ENCODE measurements at places on chromosomes 7 and 10.

DNA sequence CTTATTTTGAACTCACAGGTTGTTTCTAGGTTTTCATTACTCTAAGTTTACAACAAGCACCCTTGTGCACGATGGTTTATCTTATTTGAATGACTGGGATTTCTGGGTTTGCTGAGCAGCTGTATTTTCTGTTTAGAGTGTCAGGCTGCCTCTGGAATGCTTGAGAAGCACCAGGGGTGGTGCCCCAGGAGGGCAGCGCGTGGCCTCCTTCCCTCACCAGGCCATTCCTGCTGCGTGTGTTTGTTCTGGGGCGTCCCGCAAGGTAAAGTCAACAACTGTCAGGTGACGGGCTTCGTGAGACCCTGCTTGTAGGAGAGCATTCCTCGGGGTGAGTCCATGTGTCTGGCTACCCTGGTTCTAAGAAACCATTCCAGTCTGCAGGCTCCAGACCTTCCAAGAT lies 54.9 kb downstream of the FAM171A1 start:
- no peak for DNase-seq

- no peak for DNase-seq
Measured at GRCh38 chr7:102080019-102080433, 206.6 kb upstream of the SH2B2 start.

DNA sequence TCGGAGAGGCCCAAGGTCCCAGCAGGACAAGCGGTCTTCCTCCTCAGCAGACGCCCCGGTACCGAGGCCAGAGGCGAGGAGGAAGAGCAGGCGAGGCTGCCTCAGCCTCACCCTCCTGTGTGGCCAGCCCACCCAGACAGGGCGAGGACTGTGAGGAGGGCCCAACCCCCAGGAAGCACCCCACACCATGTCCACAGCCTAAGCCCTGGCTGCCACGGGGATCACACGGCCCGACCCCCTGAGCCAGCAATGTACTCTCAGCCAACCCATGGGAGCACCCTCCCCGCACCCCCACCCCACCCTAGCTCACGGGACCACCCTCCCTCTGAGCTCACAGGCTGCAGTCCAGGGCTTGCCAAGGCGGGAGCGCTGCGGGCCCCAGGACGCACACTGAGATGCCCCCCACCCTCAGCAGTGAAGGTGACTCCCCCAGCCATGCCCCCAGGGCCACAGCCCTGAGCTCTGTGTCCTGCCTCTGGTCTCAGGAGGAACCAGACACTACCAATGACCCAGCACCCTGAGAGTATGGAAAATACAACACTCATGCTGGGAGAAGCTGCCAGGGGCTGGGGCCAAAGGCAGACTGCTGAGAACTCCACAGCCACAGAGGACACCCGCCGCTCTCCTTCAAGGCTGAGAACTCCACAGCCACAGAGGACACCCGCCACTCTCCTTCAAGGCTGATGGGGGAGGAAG lies 93.6 kb downstream of the MAD1L1 start:
- DNase-seq: no peak

DNA sequence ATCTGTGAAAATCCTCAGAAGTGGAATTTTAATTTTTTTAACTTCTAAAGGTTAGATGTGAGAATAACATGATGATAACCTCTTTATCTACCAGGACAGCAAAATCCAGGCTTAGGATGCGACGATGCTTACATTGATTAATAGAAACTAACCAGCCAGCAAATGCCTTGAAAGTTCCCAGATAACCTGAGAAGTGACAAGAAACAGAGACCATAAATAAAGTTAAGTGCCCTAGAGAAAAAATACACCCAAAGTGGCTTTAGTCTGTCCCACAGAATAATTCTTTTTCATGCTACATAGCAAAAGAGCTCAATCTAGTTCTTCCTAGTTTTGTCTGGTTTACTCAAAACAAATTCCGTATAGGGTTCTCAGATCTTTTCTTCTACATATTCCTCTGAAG lies 262.7 kb downstream of the WDR11 start:
- DNase-seq: no peak

GRCh38 chr10:127524908-127525665 lies 24.0 kb upstream of the NPS start:
- no peak for DNase-seq

DNA sequence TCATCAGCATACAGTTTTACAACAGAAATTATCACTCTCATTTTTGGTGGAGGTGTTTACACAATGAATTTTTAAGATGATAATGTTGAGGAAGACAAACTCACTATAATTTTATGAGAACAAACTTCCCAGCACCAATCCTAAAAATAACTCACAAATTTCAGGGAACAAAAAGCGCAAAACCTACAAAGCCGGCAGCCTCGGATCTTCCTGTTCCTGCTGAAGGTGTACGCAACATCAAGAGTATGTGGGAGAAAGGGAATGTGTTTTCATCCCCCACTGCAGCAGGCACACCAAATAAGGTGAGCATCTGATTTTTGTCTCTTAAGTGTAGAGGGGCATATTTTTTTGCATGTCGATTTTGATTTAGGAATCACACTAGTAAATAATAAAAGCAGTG lies 26.5 kb upstream of the AGBL3 start:
- DNase-seq: no peak

- no peak for DNase-seq
Measured at GRCh38 chr10:114911801-114912469, 26.1 kb upstream of the TRUB1 start.

DNA sequence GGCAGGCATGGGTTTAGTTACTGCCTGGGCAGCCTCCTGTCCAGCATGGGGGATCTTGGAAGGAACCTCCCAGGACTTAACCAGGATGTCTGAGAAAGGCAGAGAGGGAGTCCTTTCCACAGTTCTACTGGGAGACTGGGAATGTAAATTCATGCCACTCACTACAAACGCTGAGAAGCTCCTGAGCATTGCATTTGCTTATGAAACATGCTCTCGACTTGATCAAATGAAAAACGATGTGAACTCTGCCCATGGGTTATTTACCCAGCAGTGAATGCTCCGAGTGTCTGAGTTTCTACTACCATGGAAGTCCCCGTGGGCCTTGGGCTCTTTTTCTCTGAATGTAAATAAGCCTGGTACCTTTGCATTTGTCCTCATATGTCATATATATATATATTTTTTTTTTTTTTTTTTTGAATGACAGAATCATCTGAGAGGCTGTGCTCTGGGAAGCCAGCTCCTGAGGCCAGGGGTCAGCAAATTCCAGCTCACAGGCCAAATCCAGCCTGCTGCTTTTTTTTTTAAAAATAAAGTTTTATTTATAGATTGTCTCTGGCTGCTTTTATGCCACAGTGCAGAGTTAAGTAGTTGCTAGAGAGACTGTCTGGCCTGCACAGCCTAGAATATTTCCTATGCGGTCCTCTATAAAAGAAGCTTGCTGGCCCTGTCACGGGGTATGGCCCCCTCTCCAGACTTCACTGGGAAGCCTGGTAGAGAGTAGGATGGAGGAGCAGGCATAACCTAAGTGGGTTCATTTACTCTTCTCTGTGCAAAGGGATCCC lies 21.4 kb upstream of the RAPGEF5 start:
- DNase-seq: no peak

DNA sequence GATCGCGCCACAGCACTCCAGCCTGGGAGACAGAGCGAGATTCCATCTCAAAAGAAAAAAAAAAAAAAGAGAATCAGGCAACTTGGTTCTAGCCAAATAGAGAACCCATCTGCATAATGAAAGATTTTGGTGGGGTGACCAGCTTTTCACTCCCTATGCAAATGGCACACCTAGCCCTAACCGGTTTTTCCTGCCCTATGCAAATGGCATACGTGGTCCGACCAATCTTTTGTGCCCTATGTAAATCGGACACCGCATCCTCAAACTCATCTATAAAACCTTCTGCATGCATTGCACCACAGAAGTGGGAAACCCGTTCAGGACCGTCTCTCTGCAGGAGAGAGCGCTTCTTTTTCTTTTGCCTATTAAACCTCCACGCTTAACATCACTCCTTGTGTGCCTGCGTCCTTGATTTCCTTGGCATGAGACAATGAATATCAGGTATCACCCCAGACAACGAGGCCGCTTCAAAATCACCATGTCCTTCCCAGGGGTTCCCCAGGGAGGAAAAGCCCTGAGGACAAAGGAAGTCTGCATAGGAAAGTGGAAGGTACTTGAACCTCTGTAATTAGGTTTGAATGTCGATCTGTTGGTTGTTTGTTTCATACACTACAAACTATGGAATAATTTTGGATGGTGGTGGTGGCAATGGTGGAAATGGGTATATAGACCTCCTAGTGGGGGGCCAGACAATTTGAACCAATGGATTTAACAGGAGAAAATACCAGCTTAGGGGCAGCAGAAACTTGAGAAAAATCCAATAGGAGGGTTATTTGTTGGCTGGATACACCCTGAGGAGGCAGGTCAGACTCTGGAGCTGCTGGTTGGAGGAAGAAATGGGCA lies 396.2 kb downstream of the TYW1 start:
- DNase-seq: no peak

Data from GM03348 (cell line).